Liver (tissue), 10 donors: ENCODE measurements at places on chromosomes 4 and X. TPM values are rescaled to one million over a fixed set of nuclear protein-coding genes. Genes with fewer than 3 reads are reported as not detected.

The SPACA5 gene
- not detected for total RNA-seq

GRCh38 chrX:124127496-124127895, 166.0 kb downstream of the STAG2 start:
- H3K27ac ChIP-seq, result no peak overlapping the region
- H3K27me3 ChIP-seq, result no peaks in the 10 kb centered on the region
- H3K4me3 ChIP-seq, result no peak overlapping the region

- no peak overlapping the region for H3K27ac ChIP-seq
- H3K36me3 ChIP-seq, result no peaks in the 10 kb centered on the region
- peaks cover 3% of the 10 kb centered on the region for H3K27me3 ChIP-seq
- no peak for DNase-seq
Observed at GRCh38 chrX:12269484-12269883, 131.2 kb downstream of the FRMPD4 start.

- DNase-seq, result no peak
- H3K27me3 ChIP-seq, result no peaks in the 10 kb centered on the region
- H3K4me1 ChIP-seq, result no peaks in the 10 kb centered on the region
- no peak overlapping the region for H3K4me3 ChIP-seq
- no peaks in the 10 kb centered on the region for H3K36me3 ChIP-seq
Observed at GRCh38 chr4:18297684-18298083, 276.1 kb upstream of the LCORL start.

GRCh38 chrX:110403441-110404238, 45.0 kb downstream of the RTL9 start:
- DNase-seq, result no peak
- no peaks in the 10 kb centered on the region for H3K27me3 ChIP-seq
- no peaks in the 10 kb centered on the region for H3K4me1 ChIP-seq
- H3K4me3 ChIP-seq, result no peak overlapping the region
- H3K27ac ChIP-seq, result no peak overlapping the region

The SSX4 gene
- total RNA-seq, result not detected

The OFD1 gene
- total RNA-seq, result 10.1 TPM

DNA sequence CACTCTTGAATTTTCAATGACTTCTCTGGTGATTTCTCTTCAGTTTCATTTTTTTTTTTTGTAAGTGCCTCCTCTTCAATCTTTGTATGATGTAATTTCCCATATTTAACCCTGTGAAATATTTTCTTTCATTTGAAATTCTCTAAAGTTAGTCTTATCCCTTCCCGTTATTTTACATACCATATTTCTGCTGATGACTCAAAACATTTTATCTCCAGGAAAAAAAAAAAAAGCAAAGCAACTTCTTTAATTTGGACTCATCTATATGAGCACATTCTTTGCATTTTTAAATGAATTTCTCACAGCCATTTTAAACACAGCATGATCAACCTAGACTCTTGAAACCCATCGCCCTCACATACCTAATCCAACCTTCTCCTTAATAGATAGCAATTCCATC, 1831.4 kb downstream of the ARAP2 start:
- no peaks in the 10 kb centered on the region for H3K27me3 ChIP-seq
- H3K4me3 ChIP-seq, result no peak overlapping the region
- no peak for DNase-seq
- no peak overlapping the region for H3K27ac ChIP-seq
- H3K4me1 ChIP-seq, result no peaks in the 10 kb centered on the region

- no peaks in the 10 kb centered on the region for H3K27me3 ChIP-seq
- H3K36me3 ChIP-seq, result no peaks in the 10 kb centered on the region
Observed at GRCh38 chr4:166121897-166122296, 248.9 kb downstream of the TLL1 start.

The CLDN34 gene
- 0.50 TPM for total RNA-seq

The AMOT gene
- total RNA-seq, result 2.6 TPM

The EGF gene
- 0.65 TPM for total RNA-seq

DNA sequence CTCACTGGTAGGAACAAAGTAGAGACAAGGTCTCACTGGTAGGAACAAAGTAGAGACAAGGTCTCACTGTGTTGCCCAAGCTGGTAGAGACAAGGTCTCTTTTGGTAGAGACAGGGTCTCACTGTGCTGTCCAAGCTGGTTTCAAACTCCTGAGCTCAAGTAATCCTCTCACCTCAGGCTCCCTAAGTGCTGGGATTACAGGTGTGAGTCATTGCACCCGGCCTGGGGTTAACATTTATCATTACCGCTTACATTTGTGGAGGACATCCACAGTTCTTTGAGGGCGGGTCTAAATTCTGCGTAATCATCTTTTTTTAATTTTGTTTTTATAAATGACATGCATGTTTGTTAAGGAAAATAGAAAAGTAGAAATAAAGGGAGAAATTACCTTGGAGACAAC, 12.0 kb downstream of the RAB33B start:
- H3K27me3 ChIP-seq, result no peaks in the 10 kb centered on the region
- DNase-seq, result no peak

DNA sequence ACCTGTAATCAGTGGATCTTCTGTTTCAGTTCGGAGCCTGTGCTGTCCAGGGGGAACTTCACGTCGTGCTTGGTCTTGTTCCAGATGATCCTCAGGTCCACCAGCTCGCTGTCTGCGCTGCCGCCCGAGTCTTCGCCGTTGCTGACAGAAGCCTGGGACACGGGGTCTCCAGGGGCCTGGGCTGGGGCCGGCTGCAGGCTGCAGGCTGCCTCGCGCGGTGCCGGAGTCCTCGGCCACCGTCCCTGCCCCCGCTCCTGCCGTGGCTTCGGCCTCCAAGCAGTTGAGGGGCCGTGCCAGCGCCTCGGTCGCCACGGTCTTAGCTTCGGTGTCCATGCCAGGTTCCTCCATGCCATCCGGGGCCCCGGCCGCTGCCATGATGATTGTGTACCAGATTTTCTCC, 37.3 kb upstream of the CCNI start:
- no peak overlapping the region for H3K27ac ChIP-seq
- DNase-seq, result no peak
- peaks cover 3% of the 10 kb centered on the region for H3K4me1 ChIP-seq
- H3K27me3 ChIP-seq, result no peaks in the 10 kb centered on the region
- no peak overlapping the region for H3K4me3 ChIP-seq

- H3K36me3 ChIP-seq, result no peaks in the 10 kb centered on the region
- no peak overlapping the region for H3K27ac ChIP-seq
- H3K4me1 ChIP-seq, result no peaks in the 10 kb centered on the region
- no peak overlapping the region for H3K4me3 ChIP-seq
- H3K27me3 ChIP-seq, result no peaks in the 10 kb centered on the region
- DNase-seq, result no peak
Observed at GRCh38 chr4:137609718-137610430, 77.6 kb upstream of the PCDH18 start.

The MMRN1 gene
- total RNA-seq, result 13.7 TPM

DNA sequence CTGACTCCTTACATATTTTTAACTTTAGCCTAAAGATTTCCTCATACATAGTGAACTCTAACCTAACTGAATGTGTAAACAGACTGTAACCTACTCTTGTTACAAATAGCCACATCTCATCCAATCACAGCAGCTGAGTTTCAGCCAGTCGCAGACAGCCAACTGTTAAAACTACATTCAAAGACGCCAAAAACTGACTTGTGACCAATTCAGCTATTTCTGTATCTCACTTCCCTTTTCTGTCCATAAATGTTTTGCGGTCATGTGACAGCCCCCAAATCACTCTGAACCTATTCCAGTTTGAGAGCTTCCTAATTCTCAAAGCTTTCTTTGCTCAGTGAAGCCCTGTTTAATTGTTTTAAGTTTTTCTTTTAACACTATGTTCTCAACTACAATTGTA, 2731.9 kb downstream of the ARAP2 start:
- no peaks in the 10 kb centered on the region for H3K4me1 ChIP-seq
- no peak for DNase-seq
- no peak overlapping the region for H3K27ac ChIP-seq
- H3K27me3 ChIP-seq, result no peaks in the 10 kb centered on the region
- H3K4me3 ChIP-seq, result no peak overlapping the region
- H3K36me3 ChIP-seq, result no peaks in the 10 kb centered on the region

The CHRDL1 gene
- total RNA-seq, result 2.1 TPM

GRCh38 chr4:34724491-34724890, 1519.8 kb downstream of the ARAP2 start:
- no peaks in the 10 kb centered on the region for H3K4me1 ChIP-seq
- no peak for DNase-seq

- no peaks in the 10 kb centered on the region for H3K27me3 ChIP-seq
- no peak overlapping the region for H3K27ac ChIP-seq
- H3K4me1 ChIP-seq, result no peaks in the 10 kb centered on the region
- no peaks in the 10 kb centered on the region for H3K36me3 ChIP-seq
- H3K4me3 ChIP-seq, result no peak overlapping the region
Observed at GRCh38 chrX:45517090-45517973, 316.7 kb upstream of the DIPK2B start.

DNA sequence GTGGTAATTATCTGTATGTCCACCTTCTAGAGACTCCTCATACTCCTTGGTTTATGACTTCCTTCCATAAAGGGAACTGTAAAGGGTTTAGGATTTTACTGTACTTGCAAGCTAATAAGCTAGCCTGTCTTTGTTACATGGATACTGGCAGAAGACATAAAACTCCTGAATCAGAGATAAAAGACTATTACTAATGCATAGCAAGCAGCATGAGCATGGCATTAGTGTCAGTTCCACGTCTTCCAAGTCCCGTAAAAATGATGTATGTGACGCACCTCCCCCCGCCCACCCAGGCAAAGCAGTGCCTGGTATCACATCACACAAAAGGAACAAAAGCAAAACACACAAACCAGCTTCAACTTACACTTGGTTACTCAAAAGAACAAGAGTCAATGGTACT, 71.0 kb downstream of the SLC10A6 start:
- H3K36me3 ChIP-seq, result no peaks in the 10 kb centered on the region
- no peak for DNase-seq
- H3K4me1 ChIP-seq, result no peaks in the 10 kb centered on the region

DNA sequence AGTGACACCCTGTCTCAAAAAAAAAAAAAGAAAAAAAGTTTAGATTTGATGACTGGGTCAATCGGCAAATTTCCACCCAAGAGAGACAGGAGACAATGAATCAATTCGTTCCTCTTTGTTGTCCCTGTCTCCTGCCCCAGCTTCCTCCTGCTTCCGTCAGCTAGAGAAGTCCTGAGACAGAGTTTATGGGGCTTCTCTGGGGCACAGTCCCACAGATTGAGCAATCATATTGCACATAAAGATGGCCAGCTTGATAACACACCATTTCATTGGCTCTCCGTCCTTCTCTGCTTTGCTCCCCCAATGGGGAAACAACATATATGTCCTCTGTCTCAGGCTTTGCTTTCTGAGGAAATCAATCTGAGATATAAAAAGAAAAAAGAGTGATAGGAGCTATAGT, 78.4 kb upstream of the FUNDC1 start:
- H3K27me3 ChIP-seq, result no peaks in the 10 kb centered on the region
- H3K4me1 ChIP-seq, result no peaks in the 10 kb centered on the region
- no peak overlapping the region for H3K4me3 ChIP-seq
- H3K36me3 ChIP-seq, result no peaks in the 10 kb centered on the region
- DNase-seq, result no peak

DNA sequence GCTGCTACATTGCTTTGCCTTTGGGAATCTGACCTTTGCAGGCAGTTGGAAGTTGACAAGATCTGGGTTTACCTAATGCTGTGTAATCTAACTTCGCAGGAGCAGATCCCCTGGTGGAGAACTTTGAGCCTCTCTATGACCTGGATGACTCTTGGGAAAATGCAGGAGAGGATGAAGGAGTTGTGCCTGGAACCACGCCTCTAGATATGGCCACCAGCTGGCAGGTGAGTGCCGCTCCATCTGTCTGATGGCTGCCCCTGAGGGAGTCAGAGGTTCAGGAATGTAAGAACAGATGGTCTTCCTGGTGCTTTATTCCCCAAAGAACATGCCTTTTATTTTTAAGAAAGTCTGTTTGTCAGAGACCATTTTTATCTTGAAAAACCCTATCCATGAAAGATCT, 109.3 kb downstream of the NFKB1 start:
- H3K27me3 ChIP-seq, result no peaks in the 10 kb centered on the region
- H3K27ac ChIP-seq, result no peak overlapping the region
- H3K4me3 ChIP-seq, result no peak overlapping the region
- no peaks in the 10 kb centered on the region for H3K4me1 ChIP-seq
- peaks cover 12% of the 10 kb centered on the region for H3K36me3 ChIP-seq

DNA sequence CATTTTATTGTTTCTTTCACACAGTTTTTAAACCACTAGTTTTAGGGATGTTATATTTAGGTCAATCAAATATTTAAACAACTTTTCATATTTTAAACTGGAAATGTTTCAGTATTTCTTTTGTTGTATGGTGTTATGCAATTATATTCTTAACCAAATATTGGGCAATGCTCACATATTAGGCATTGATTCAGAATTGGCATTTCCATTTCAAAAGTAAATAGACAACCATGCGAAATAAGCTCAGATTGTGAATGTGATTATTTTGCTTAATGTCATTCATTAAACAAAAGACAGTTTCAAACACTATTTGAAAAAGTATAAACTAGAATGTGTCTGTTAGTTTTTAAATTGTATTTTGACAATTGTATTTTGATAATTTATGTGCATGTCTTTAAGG, 36.9 kb downstream of the ARAP2 start:
- peaks cover 25% of the 10 kb centered on the region for H3K4me1 ChIP-seq
- H3K27ac ChIP-seq, result no peak overlapping the region
- H3K27me3 ChIP-seq, result no peaks in the 10 kb centered on the region
- H3K36me3 ChIP-seq, result peaks cover 11% of the 10 kb centered on the region
- H3K4me3 ChIP-seq, result no peak overlapping the region
- no peak for DNase-seq

DNA sequence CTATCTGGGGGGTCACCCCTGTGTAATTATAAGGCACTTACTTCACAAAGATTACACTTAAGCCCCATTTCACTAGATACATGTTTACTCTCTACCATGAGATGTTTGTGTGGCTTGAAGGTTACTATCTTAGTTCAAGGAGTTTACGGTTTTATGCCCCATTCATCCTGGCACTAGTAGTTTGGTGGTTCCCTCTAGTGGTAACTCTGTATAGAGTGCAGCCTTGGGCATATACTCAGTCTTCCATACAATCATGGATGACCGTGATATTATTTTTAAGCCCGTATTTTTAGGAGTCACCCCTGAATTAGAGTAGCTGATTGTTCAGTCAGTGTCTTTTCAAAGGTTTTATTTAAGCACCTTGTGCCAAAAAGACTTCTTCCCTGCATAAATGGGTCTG, 109.9 kb upstream of the FAM47C start:
- no peaks in the 10 kb centered on the region for H3K27me3 ChIP-seq
- no peak overlapping the region for H3K27ac ChIP-seq
- no peaks in the 10 kb centered on the region for H3K36me3 ChIP-seq
- H3K4me1 ChIP-seq, result no peaks in the 10 kb centered on the region
- no peak for DNase-seq
- no peak overlapping the region for H3K4me3 ChIP-seq

DNA sequence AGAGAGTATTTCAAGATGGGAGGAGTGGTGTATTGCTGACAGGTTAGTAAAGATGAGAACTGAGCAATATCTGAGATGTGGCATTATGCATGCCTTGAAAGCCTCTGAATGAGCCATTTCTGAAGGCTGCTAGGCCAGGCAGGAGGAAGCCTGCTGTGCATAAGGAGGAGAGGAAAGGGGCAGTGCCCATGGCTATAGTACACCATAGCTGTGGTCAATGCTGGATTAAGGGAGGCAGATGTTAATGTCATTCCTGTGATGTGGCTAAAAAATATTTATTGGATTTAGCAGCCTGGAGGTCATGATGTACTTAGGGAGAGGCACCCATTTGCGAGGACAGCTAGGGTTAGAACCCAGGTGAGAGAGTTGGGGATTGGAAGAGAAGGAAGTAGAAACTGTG, 130.0 kb upstream of the LNX1 start:
- DNase-seq, result no peak
- no peaks in the 10 kb centered on the region for H3K36me3 ChIP-seq

GRCh38 chrX:20668550-20668949, 401.8 kb upstream of the RPS6KA3 start:
- H3K27ac ChIP-seq, result no peak overlapping the region
- no peaks in the 10 kb centered on the region for H3K27me3 ChIP-seq
- no peaks in the 10 kb centered on the region for H3K4me1 ChIP-seq
- H3K36me3 ChIP-seq, result no peaks in the 10 kb centered on the region

- H3K4me1 ChIP-seq, result no peaks in the 10 kb centered on the region
- no peak overlapping the region for H3K4me3 ChIP-seq
Observed at GRCh38 chr4:178080312-178080711, 638.1 kb upstream of the AGA start.
